ENCODE measurements at places on chromosomes 13 and 19. TPM values are rescaled to one million over a fixed set of nuclear protein-coding genes. Genes with fewer than 3 reads are reported as not detected.

Gene NFIX
- total RNA-seq, result 39.5 TPM

DNA sequence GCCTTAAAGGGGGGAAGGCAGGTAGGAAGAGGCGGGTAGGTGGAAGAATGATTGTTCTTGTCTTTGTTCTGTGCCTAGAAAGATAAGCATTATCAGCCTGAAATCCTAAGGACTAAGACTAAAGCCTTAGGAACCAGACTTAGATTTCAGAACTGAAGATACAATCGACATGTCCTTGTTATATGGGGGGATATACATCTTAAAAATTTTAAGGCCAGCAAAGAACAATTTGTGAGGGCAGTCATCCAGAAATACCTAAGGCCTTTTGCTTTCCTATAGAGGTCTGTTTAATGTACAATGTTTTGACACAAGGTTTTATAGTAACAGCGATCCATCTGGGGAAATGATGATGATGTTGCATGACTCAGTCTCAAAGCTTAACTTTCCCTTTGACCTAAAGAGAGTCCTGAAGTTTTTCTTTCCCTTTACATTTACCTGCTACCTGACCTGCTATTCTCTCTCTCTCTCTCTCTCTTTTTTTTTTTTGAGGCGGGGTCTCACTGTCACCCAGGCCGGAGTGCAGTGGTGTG is 20.2 kb upstream of the CEACAM6 start:
- no peak for DNase-seq

GRCh38 chr13:111429064-111429558 is 108.7 kb downstream of the TEX29 start:
- DNase-seq, result no peak

- DNase-seq, result no peak
These were observed 182.1 kb downstream of the PCDH17 start for GRCh38 chr13:57813651-57814050.

- no peak for DNase-seq
These were observed 4.0 kb downstream of the ZNF331 start for GRCh38 chr19:53541971-53542370.

- DNase-seq, result no peak
These were observed at the start of gene BRSK1 for GRCh38 chr19:55283548-55284377. Gene BRSK1 (plus strand): TSS chr19:55283997. CDS start chr19:55284443, 446 bp downstream.

DNA sequence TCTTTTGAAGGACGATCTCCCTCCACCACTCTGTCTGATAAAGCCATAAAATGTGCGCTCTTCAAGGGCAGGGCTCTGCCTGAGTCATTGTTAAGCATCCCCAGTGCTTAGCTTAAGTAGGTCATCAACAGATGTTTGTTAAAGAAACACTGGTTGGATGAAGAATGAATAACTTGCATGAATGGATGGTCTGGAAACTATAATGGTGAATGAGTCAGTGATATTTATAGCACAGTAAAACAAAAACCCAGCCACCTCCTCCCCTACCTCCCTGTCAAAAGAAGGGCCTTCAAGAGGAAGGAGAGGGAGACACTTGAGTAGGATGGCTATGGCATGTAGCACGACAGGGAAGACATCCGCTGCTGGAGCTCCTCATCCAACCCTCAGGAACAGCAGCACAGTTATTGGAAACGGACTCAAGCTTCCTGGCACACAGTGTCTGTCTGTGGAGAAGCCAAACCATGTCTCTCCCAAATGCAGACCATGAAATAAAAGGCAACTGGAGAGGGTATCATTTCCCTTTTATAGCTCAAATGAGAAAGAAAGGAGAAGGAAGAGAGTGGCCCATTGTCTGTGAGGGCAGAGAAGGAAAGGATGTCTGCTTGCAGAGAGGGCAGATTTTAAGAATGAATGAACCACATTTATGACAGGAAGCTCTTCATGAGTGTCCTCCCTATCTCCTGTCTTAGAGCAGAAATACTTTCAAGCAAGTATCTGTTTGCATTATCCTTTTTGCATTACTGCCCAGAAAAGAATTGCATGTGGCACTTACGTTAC is 183.5 kb upstream of the UBL3 start:
- DNase-seq, result no peak

GRCh38 chr19:47609906-47610894 is 1.3 kb downstream of the BICRA start:
- DNase-seq, result no peak

DNA sequence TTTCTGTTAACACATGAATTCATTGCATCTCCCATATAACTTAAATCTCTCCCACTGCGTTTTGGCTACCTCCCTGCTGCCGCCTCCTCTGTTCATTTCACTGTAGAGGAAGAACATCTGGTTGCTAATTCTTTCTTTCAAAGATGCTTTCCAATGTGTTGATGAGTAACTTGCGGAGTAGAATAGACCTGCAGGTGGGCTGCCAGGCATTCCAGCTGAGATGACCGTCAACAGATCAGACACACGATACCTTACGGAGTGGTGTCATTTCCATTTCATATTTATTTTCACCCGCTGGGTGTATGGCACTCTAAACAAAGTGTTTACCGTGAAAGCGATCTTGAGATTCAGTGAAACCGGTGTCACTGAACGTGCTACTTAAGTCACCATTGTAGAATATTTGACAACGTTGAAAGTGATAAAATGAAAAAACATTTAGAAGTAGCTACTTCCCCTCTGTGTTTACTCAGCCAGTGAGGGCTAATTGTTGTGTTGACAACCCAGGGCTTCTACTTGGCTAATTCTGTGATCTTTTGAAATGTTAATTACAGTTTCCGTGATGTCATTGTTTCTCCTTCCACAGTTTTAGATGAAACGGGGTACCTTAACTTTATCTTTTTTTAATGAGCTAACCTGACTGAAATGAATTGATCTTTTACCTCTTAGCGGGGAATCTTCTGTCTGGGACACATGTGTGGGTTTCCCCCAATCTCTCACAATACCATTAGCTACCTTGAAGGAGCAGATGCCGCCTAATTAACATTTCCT is 228.5 kb upstream of the ARGLU1 start:
- DNase-seq, result no peak

DNA sequence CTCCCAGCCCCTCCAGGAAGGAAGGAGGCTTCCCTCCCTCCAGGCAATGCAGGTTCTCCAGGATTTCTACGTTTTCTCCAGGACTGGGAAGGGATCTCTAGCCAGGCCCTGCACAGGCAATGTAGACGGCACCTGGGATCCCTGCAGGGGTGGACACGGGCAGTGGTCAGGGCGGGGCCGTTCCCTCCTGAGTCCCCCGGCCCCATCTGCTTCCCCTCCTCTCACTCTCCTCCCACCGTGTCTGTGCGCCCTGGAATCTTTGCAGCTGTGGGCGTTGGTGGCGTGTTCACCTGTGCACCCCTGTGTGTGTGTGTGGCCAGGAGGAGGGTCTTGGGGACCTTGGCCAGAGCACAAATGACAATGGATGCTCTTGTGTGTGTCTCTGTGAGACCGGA is 10.0 kb downstream of the NRTN start:
- DNase-seq, result no peak

DNA sequence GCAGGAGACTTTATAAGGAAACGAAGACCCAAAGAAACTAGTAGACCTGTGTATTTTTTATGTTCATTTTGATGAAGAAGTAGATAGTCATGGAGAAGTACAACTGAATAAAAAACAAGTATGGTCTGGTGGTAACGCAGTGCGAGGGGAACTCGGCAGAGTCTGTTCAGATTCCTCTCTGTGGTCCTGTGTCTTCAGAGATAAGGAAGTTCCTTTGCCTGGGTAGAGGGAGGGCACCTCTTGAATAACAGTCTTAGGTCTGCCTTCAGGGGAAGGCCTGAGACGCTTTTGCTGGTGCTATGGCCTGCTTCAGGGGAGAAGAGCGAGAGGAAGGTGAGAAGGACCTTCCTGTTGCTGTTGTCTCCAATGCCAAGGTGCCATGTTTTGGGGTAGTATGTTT is 25.9 kb upstream of the SLC46A3 start:
- no peak for DNase-seq

Gene POGLUT2
- 6.0 TPM for total RNA-seq

Gene ZNF626
- 15.3 TPM for total RNA-seq

GRCh38 chr13:108859197-108860012 is 230.0 kb downstream of the MYO16 start:
- DNase-seq, result no peak

DNA sequence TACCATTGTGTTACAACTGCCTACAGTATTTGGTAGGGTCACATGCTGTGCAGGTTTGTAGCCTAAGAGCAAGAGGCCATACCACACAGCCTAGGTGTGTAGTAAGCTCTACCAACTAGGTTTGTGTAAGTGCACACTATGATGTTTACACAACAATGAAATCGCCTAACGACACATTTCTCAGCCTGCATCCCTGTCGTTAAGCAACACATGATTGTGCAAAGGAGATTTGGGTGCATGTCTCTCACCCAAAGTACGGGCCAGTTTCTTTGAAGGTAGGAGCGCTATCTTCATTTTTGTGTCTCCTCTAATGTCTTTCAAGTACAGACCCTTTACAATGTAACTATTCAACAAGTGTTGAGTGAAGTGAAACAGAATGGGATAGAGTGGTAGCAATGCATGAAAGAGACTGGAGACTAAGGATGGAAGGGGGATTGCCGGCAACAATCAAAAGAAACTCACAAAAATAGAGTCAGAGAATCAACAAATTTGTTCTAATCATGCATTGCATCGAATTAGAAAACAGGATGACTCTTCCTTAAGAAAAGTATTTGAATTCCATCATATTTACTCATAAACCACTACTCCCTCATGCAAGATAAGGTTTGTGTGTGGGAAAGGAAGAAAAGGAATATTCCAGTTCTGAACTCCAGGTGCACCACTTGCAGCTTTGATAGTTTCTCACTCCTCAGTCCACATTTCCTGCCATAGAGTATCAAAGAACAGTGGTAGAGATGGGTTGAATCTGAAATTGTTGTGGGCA is 60.2 kb upstream of the TNFRSF19 start:
- no peak for DNase-seq

DNA sequence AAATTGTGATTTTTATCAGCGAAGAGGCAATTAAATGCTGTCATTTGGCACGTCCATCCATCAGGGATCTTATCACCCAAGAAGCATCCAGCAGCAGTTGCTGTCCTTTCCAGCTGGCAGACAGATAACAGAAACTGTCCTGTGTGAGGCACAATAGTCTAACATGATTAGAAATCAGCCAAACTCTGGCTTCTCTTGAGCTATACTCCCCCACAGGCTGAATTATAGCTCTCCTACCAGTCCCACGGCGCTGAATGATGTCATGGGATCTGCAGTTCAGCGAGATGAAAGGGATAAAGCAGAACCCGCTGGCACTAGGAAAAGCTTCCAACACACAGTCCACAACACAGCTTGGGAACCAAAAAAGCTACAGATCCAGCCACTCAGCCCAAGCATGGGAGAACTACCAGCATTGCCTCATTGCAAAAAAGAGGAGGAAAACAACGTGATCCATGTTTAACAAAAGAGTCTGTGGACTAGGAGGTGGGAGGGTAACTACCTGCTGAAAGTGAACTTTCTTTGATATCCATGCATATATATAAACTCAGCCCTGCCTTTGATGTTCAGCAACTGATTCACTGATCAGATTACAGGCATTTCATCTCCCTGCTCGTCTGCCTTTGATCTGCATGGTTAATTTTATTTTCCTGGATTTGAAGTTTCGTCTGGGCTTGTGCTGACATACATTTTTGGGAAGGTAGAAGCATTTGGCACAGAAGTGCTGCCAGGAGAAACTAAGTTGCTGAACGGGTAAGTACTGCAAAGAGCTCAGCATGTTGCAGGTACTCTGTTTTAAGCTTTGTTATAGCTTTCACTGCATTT is at the start of gene TNFRSF19:
Gene TNFRSF19 (plus strand): TSS at position 314 of the 822 bp plus-strand sequence. CDS start 19,772 bp downstream, outside the sequence.
- no peak for DNase-seq

GRCh38 chr13:46643165-46643777 is 90.3 kb downstream of the LRCH1 start:
- DNase-seq, result no peak

DNA sequence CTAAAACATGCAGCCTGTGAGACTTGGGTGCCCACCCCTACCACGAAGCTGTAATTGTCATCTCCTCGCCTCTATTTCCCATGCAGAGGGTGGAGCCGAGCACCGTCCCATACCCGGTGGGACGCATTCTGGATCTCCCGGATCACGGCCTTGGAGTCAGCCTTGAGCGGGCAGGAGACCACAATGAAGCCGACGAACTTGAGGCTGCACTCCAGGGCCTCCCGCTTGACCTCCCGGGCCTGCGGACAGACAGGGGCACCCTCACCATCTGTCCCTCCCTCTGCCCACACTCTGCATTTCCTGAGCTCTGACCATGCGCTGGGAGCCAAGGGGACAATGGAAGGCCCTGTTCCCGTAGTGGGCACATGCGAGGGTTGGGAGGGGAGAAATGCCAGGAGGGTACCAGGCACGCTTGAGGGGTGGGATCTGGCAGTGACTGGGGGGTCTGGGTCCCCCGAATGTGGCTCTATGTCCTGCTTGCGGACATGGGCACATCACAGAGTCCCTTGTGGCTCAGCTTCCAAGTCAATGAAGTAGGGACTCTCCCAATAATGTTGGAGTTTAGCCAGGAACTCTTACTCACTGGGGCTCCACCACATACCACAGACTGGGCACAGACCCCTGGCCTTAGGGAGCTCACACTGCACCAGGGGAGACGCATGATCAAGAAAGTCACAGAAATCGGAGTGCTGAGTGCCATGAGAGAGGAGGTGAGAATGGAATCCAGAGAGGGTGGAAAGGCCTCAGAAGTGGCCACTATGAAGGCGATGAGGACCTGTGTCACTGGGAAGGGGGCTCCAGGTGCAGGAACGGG is 9.2 kb upstream of the GMIP start:
- DNase-seq, result no peak

Measured in omental fat pad (tissue), 4 donors.